ENCODE measurements at places on chromosomes 2 and 18. TPM values are rescaled to one million over a fixed set of nuclear protein-coding genes. Genes with fewer than 3 reads are reported as not detected.

Gene EFHD1
- total RNA-seq: 1.6 TPM

- no peaks in the 10 kb centered on the region for H3K27me3 ChIP-seq
- H3K4me3 ChIP-seq: no peak overlapping the region
- H3K27ac ChIP-seq: no peak overlapping the region
- H3K4me1 ChIP-seq: no peaks in the 10 kb centered on the region
- no peak for DNase-seq
Observed at GRCh38 chr2:183495589-183496267, 371.5 kb downstream of the NUP35 start.

DNA sequence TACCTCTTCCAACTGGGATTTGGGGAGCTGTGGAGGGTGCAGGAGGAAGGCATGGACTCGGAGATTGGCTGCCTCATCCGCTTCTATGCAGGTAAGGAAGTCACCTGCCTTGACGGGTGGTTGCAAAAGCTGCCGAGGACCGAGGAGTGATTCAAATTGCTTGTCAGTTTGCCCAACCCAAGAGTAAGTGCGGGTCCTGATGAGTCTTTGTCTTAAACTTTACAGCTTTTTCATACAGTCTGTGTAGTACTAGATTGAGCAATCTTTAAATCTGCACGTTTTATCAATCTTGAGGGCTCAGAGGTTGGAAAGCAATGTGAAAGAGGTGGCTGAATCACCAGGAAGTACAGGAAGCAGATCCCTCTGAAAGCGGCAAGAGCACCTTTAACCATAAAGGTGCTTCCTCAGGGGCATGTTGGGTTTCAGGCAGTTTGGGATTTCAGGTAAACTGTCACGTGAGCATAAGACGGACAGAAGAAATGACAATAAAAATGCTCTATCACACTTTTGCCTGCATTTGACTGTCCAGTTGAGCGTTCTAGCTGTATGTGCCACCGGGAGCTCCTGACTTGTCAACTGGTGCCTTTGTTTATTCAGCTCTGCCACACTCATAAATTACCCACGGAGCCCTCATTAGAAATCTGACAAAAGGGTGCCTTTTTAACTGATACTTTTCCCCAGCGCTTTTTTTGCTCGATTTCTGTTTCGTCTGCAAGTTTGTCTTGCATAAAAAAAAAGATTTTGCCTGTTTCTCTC is 2.0 kb downstream of the PHLPP1 start:
- no peaks in the 10 kb centered on the region for H3K27me3 ChIP-seq
- H3K27ac ChIP-seq: peak overlapping the region; percentile 97
- DNase-seq: peak; percentile 69
- H3K36me3 ChIP-seq: no peaks in the 10 kb centered on the region
- peaks cover 18% of the 10 kb centered on the region for H3K4me1 ChIP-seq

Gene SANBR
- 16.8 TPM for total RNA-seq

GRCh38 chr2:43293744-43294695 is 67.6 kb upstream of the ZFP36L2 start:
- no peak for DNase-seq
- no peaks in the 10 kb centered on the region for H3K27me3 ChIP-seq
- H3K4me1 ChIP-seq: peaks cover 5% of the 10 kb centered on the region
- peak overlapping the region; percentile 76 for H3K27ac ChIP-seq

Gene ADD2
- 1.4 TPM for total RNA-seq

Gene MFSD2B
- total RNA-seq: not detected

DNA sequence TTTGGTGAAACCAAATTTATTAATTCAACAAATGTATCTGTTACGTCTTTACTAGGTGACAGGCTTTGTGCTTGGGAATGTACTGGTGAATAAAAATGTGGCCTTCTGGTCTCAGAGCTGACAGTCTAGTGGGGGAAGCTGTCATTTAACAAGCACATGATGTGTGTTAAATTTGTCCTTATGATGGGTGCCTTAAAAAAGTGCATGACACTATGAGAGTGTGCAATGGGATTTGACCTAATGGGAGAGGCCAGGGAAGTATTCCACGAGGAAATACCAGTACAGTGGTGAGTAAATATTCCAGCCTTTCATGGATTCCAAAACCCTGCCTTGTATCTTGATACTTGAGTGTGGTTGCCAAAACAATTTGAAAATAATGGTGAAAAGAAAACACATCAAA is 308.9 kb downstream of the PLCL1 start:
- no peak overlapping the region for H3K27ac ChIP-seq
- H3K36me3 ChIP-seq: no peaks in the 10 kb centered on the region

Gene TMEM178A
- total RNA-seq: 2.3 TPM

Gene CRYGA
- not detected for total RNA-seq

Gene ERICH2
- total RNA-seq: not detected

DNA sequence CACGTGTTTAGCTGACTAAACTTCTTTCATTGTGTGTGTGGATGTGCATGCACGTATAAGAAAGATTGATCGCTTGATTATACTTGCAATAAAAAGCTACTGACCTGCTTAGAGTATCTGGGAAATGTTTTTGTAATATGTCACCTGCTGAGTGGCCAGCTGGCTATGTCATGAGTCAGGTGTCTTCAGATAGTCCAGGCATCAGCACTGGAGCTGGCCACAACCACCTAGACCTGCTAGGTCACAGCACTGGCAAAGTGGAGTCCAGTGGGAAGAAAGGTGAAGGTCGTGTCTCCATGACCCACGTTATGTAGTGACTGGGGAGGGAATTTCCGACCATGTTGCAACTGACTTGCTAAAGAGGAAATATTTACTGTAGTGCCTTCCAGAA is 147.0 kb downstream of the ESCO1 start:
- H3K27ac ChIP-seq: no peak overlapping the region
- no peaks in the 10 kb centered on the region for H3K36me3 ChIP-seq
- no peak overlapping the region for H3K4me3 ChIP-seq
- no peaks in the 10 kb centered on the region for H3K27me3 ChIP-seq
- DNase-seq: no peak
- no peaks in the 10 kb centered on the region for H3K4me1 ChIP-seq

- peaks cover 53% of the 10 kb centered on the region for H3K36me3 ChIP-seq
- no peak overlapping the region for H3K4me3 ChIP-seq
- DNase-seq: no peak
- no peaks in the 10 kb centered on the region for H3K4me1 ChIP-seq
- no peak overlapping the region for H3K27ac ChIP-seq
- no peaks in the 10 kb centered on the region for H3K27me3 ChIP-seq
Observed at GRCh38 chr2:237096201-237096600, 10.5 kb downstream of the COPS8 start.
